ENCODE measurements at places on chromosomes 6 and 20. TPM values are rescaled to one million over a fixed set of nuclear protein-coding genes. Genes with fewer than 3 reads are reported as not detected.

GRCh38 chr6:55276745-55277530, 50.3 kb upstream of the GFRAL start:
- peak; percentile 36 for DNase-seq

GRCh38 chr6:7273709-7274108, 39.3 kb downstream of the SSR1 start:
- DNase-seq: no peak

DNA sequence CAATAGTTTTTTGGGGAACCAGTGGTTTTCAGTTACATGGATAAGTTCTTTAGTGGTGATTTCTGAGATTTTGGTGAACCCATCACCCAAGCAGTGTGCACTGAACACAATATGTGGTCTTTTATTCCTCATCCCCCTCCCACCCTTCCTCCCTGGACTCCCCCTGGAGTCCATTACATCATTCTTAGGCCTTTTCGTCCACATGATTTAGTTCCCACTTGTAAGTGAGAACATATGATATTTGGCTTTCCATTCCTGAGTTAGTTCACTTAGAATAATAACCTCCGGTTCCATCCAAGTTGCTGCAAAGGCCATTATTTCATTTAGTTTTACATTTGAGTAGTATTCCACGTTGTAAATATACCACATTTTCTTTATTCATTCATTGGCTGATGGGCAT, 28.3 kb downstream of the RPP40 start:
- DNase-seq: no peak

MRAP2 gene
- 10.6 TPM for total RNA-seq

- DNase-seq: peak; percentile 74
Measured at GRCh38 chr6:150016324-150017185, 8.8 kb downstream of the RAET1L start.

GRCh38 chr6:66189915-66190314, 482.9 kb upstream of the EYS start:
- DNase-seq: no peak

- no peak for DNase-seq
Measured at GRCh38 chr6:156890627-156891314, 113.6 kb downstream of the ARID1B start.

GRCh38 chr20:33444797-33445560, 1.4 kb upstream of the SNTA1 start:
- no peak for DNase-seq

RALY gene
- 187 TPM for total RNA-seq

HLA-DRB5 gene
- total RNA-seq: not detected

TNXB gene
- 18.5 TPM for total RNA-seq

GRCh38 chr20:19212469-19212815, at the start of gene SLC24A3:
Gene SLC24A3, plus strand, starts transcription at chr20:19212642.
- no peak for DNase-seq

All from prostate gland (tissue), 2 donors.